Smooth muscle cell of the brain vasculature (primary cell): ENCODE measurements at places on chromosomes 11 and 22.

- no peak for DNase-seq
Observed at GRCh38 chr22:25113316-25113721, 86.3 kb upstream of the CRYBB3 start.

- no peak for DNase-seq
Observed at GRCh38 chr11:114982141-114982540, 303.8 kb downstream of the NXPE2 start.

GRCh38 chr11:95736355-95736754 lies 53.2 kb downstream of the FAM76B start:
- no peak for DNase-seq

GRCh38 chr11:74010306-74011300 lies 1.7 kb upstream of the UCP3 start:
- no peak for DNase-seq

GRCh38 chr22:36816636-36817524 lies at the start of gene PVALB:
TSS of gene PVALB (minus strand) at chr22:36817035. CDS start at chr22:36817005, 30 bp downstream.
- DNase-seq: peak; percentile 3

GRCh38 chr22:45880716-45881523 lies 96.0 kb downstream of the WNT7B start:
- no peak for DNase-seq

- DNase-seq: no peak
Observed at GRCh38 chr11:131809203-131809918, 438.9 kb downstream of the NTM start.

GRCh38 chr11:121652971-121653370 lies 200.2 kb upstream of the SORL1-AS1 start:
- no peak for DNase-seq

GRCh38 chr11:129279326-129280026 lies 87.4 kb upstream of the ARHGAP32 start:
- no peak for DNase-seq

DNA sequence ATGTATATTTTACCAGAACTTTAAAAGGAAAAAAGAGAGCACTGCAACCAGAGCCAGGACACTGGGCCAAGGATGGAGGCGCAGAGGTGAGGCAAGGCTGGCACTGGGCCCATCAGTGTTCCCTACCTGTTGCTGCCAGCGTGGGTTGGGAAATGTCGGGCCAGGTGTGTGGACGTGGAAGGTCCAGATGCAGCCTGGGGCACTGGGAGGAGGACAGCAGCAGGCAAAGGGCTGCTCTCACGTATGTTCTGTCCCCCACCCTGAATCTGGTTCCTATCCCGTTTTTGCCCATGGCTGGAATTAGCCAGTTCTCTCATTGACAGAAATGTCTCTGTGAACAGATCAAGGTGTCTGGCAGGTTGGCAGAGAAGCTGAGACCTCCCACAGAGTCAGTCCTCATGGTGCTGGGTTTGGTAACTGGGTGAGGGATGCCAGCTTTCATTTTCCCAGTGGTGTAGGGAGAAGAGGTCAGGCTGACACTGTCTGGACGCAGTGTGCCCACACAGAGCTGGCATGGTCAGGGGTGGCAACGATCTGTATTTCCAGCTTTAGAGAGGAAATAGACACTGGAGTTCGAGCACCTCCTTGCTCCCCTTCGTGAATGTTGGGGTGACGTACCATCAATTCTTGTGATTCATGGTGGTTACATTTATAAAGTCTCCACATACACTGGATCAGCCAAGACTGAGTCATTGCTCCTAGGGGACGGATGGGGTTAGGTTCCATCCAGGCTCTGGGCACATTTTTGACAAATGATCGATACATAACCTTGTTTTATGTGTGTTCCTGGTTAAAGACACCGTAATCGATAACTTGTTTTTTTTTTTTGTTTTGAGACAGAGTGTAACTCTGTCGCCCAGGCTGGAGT lies 4.3 kb upstream of the PNPLA3 start:
- DNase-seq: no peak

DNA sequence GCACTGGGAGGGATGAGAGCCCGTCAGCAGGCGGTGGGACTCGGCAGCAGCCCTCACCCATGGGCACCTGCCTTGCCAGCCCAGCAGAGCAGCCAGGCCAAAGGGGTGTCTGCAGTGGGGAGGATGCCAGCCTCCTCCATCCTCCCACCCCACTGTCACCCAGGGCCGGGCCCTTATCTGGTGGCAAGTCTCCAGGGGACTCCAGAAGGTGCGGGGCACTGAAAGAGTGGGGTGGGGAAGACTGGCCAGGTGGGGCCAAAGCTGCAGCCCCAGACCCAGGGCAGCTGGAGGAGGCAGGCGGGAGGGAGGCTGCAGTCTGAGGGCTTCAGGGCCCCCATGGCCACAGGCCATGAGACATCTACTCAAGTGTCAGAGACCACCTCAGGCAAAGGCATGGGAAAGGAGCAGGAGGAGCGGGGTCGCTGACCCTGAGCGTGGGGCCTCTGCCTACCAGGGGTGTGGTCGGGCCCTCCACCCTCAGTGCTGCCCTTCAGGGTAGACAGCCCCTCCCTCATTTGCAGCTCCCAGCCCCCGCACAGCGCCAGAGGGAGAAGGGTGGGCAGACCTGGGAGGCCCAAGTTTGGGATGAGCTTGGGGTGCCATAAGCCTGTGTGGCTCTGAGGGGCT lies 3.5 kb downstream of the DGCR6L start:
- no peak for DNase-seq

DNA sequence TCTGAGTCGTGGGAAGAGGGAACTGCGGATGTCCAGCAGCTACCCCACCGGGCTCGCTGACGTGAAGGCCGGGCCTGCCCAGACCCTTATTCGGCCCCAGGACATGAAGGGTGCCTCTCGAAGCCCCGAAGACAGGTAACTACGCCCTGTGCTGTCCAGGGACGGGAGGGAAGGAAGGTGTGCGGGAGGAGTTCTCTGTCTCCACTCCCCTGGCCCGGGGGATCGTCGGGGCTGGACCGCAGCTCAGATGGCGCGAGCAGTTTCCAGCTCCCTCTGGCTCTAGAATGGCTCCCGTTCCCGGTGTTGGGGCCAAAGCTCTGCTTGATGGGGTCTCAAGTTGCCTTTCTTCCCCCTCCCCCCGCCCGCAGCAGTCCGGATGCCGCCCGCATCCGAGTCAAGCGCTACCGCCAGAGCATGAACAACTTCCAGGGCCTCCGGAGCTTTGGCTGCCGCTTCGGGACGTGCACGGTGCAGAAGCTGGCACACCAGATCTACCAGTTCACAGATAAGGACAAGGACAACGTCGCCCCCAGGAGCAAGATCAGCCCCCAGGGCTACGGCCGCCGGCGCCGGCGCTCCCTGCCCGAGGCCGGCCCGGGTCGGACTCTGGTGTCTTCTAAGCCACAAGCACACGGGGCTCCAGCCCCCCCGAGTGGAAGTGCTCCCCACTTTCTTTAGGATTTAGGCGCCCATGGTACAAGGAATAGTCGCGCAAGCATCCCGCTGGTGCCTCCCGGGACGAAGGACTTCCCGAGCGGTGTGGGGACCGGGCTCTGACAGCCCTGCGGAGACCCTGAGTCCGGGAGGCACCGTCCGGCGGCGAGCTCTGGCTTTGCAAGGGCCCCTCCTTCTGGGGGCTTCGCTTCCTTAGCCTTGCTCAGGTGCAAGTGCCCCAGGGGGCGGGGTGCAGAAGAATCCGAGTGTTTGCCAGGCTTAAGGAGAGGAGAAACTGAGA lies 1.4 kb downstream of the ADM start:
- no peak for DNase-seq

- no peak for DNase-seq
Observed at GRCh38 chr11:62479631-62480201, 60.9 kb downstream of the SCGB1A1 start.

DNA sequence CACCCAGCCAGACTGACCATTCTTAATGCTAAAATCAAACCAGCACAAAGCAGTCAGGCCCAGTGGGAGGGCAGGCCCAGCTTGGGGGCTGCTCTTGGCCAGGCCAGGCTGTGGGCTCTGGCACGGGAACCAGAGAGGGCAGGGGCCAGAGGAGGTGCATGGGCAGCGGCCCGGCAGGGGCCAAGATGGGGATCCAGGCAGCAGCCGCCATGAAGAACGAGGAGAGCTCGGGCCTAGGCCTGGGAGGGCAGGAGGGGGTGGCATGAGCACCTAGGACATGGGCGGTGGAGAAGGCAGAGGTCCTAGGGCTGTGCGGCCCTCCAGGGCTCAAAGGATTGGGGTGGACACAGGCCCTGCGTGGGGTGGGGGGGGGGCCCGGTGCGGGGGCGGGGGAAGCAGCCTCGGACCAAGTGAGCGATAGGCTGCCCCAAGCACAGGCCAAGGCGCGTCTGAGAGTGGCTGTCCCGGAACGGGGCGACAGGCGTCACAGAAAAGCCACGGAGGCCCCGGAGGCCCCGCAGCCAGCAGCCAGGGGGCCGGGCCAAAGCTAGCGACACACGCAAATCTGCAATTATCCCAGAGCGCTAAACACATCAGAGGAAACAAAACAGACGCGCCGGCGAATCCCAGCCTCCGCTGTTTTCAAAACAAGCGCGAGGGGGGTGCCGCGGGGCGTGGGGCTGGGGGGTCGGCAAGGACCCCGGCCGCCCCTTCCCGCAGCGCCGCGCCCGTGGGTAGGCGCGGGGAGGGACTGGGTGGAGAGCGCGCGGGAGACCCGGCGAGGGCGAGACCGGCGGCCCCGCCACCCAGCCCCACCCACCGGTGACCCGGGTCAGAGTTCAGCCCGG lies 8.3 kb downstream of the PLXNB2 start:
- no peak for DNase-seq

GRCh38 chr22:44500599-44500998 lies 2.6 kb upstream of the RTL6 start:
- DNase-seq: no peak

DNA sequence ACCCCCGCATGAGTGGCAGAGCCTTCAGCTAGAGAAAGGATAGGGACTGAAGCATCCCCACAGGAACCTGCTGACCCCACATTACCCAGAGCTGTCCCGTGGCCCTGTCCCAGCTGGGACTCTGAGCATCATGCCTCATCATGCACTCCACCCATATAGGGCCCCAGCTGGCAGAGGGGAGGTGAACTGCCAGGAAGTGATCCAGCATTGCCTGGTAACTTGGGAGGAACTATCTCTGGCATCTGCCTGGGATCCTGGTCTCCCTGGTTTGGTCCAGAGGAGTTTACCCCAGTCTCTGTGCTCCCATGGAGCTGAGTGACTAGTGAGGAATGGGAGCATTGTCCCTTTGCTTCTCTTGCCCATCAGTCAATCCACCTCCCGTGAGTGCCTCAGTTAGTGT lies 228.8 kb downstream of the GRIK4 start:
- no peak for DNase-seq

DNA sequence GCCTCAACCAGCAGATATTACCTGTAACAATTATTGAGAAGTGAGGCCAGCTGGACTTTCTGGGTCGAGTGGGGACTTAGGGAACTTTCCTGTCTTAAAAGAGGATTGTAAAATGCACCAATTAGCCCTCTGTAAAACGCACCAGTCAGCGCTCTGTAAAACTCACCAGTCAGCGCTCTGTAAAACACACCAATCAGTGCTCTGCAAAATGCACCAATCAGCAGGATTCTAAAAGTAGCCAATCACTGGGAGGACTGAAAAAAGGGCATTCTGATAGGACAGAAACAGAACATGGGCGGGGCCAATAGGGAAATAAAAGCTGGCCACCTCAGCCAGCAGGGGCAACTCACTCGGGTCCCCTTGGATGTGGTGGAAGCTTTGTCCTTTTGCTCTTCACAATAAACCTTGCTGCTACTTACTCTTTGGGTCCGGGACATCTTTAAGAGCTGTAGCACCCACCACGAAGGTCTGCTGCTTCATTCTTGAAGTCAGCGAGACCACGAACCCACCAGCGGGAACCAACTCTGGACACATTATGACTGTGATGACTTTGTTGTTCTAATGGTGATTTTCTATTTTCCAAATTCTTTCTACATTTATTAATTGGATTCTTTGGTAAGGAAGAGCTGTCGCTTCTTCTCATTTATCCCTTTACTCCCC lies 40.2 kb upstream of the FGF3 start:
- no peak for DNase-seq

GRCh38 chr22:44823396-44823795 lies 71.0 kb downstream of the ARHGAP8 start:
- no peak for DNase-seq

DNA sequence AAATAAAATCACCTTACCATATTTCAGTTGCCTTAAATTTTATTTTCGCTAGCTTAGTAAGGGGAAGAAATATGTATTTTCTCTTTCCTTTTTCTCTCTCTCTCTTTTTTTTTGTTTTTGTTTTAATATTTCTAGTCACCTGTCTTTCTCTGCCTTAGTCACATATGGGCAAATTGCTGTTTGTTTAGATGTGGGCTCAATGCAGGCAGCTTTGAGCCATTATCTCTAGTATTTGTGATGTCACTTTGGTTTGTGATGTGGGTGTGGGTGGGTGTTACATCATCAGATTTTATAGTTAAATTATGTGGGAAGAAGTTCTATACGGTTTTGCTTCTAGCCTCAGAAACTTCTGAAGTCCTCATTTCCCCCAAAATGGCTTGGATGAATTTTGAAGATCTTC lies at the start of gene C22orf31:
TSS of gene C22orf31 (minus strand) at position 59 of the 400 bp plus-strand sequence. CDS start at position 20, 39 bp downstream.
- DNase-seq: no peak

- DNase-seq: no peak
Observed at GRCh38 chr11:10398525-10398924, 56.5 kb upstream of the AMPD3 start.

- no peak for DNase-seq
Observed at GRCh38 chr11:13908535-13908934, 54.0 kb upstream of the SPON1 start.

DNA sequence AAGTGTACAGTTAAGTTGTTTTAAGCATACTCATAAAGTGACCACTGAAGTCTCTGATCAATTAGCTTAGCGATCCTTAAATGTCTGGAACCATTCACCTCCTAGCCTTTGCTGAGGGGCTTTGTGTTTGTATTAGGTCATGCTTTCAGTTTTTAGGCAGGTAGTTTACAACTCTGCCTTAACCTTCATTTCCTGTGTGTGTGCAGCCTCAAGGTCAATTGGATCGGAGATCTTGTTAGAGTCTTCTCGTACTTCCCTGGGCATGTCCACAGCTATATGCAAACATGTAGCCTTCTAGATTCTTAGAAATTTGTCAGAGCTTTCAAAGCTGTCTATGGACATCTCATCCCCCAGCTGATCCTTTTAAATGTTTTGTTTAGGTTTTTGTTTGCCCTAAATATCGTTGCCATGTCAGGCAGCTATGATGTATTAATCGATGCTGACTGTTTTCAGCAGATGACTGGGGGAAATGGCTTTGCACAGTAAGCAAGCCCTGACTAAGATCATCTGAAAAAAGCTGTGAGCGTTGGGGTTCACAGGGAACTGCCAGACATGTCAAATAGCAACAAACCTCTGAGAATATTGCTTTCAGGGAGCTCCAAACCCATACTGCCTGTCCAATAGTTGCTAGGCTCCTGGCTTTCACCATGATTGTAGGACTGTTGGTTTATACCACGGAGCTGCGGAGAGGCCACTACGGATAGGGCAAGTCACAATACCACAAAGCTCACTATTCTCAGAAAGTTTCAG lies 45.6 kb downstream of the GLYAT start:
- no peak for DNase-seq

- DNase-seq: no peak
Observed at GRCh38 chr11:26704249-26704648, 17.6 kb downstream of the SLC5A12 start.

- no peak for DNase-seq
Observed at GRCh38 chr11:61115498-61116224, 13.4 kb downstream of the CD5 start.

GRCh38 chr11:14642453-14642852 lies 1.2 kb upstream of the PDE3B start:
- DNase-seq: no peak
